ENCODE measurements at places on chromosomes 6 and 20. TPM values are rescaled to one million over a fixed set of nuclear protein-coding genes. Genes with fewer than 3 reads are reported as not detected.

PARD6B gene
- 1.0 TPM for total RNA-seq

HSPA1L gene
- total RNA-seq, result 3.1 TPM

ARMC2 gene
- total RNA-seq, result 4.0 TPM

FERMT1 gene
- 3.3 TPM for total RNA-seq

SLC2A10 gene
- 42.1 TPM for total RNA-seq

All from fibroblast of lung (primary cell).